ENCODE measurements at places on chromosomes 6 and 20. TPM values are rescaled to one million over a fixed set of nuclear protein-coding genes. Genes with fewer than 3 reads are reported as not detected.

Gene PPP2R5D
- total RNA-seq: 34.6 TPM

Gene CALHM6
- total RNA-seq: 1.4 TPM

Gene TASP1
- total RNA-seq: 4.7 TPM

Gene C6orf132
- total RNA-seq: 1.9 TPM

Gene EFCAB8
- total RNA-seq: not detected

Gene TOX2
- total RNA-seq: 0.46 TPM

Gene PCED1A
- 7.3 TPM for total RNA-seq

Gene HEBP2
- total RNA-seq: 87.4 TPM

Gene GMEB2
- 5.5 TPM for total RNA-seq

Gene PRDM1
- 1.1 TPM for total RNA-seq

Gene CAGE1
- total RNA-seq: not detected

Gene GATA5
- total RNA-seq: 1.7 TPM

Gene SLC17A1
- total RNA-seq: not detected

Gene KIF25
- total RNA-seq: 0.35 TPM

Gene SYCP2L
- 0.75 TPM for total RNA-seq

Gene ECT2L
- total RNA-seq: 0.70 TPM

Gene RAD21L1
- total RNA-seq: not detected

Gene IL20RA
- total RNA-seq: 9.1 TPM

Gene TRDN
- total RNA-seq: 370 TPM

Gene GNAS-AS1
- total RNA-seq: 0.13 TPM

Gene ROS1
- total RNA-seq: 0.11 TPM

Gene SASH1
- 35.8 TPM for total RNA-seq

Gene BEND6
- total RNA-seq: 0.16 TPM

Gene NR2E1
- total RNA-seq: not detected

Gene LY6G5C
- 1.3 TPM for total RNA-seq

Gene LRFN2
- total RNA-seq: not detected

Gene YIPF3
- total RNA-seq: 64.0 TPM

Gene NKX2-2
- not detected for total RNA-seq

Gene SLC22A3
- total RNA-seq: 1.2 TPM

Gene AVP
- total RNA-seq: 0.51 TPM

Gene TCP11
- not detected for total RNA-seq

Gene NOX3
- not detected for total RNA-seq

Gene FAM110A
- 1.9 TPM for total RNA-seq

Gene GHRH
- 0.97 TPM for total RNA-seq

Gene PNLDC1
- total RNA-seq: not detected

Gene PPP1R14C
- total RNA-seq: 131 TPM

Gene OLIG3
- total RNA-seq: not detected

Gene POLR1C
- total RNA-seq: 15.6 TPM

All from Right ventricle myocardium superior (tissue), 1 donor.